ENCODE measurements at places on chromosomes 12 and 14. TPM values are rescaled to one million over a fixed set of nuclear protein-coding genes. Genes with fewer than 3 reads are reported as not detected.

The CLEC4A gene
- 1.0 TPM for total RNA-seq

The CLEC1B gene
- total RNA-seq = not detected

The SLC16A7 gene
- total RNA-seq = 35.0 TPM

The SRRM4 gene
- total RNA-seq = 51.2 TPM

The PZP gene
- total RNA-seq = 0.95 TPM

The HRK gene
- total RNA-seq = 5.8 TPM

The TGM1 gene
- total RNA-seq = 8.4 TPM

The ADGRD1 gene
- total RNA-seq = 7.5 TPM

The SLC25A47 gene
- not detected for total RNA-seq

The KRT3 gene
- not detected for total RNA-seq

The IRAK3 gene
- 4.6 TPM for total RNA-seq

The RERG gene
- total RNA-seq = 14.0 TPM

The OTX2 gene
- total RNA-seq = not detected

The GDF3 gene
- not detected for total RNA-seq

The GLIPR1L2 gene
- 5.2 TPM for total RNA-seq

The PTPRQ gene
- total RNA-seq = 1.6 TPM

The PMCH gene
- not detected for total RNA-seq

The LTBP2 gene
- 3.6 TPM for total RNA-seq

The OR10A7 gene
- not detected for total RNA-seq

The NPFF gene
- not detected for total RNA-seq

The C12orf50 gene
- 0.97 TPM for total RNA-seq

The TMPRSS12 gene
- total RNA-seq = not detected

The CRIP2 gene
- 144 TPM for total RNA-seq

The TAS2R50 gene
- 3.4 TPM for total RNA-seq

The DICER1 gene
- 66.0 TPM for total RNA-seq

The PTCSC3 gene
- not detected for total RNA-seq

The HOXC5 gene
- not detected for total RNA-seq

The FAM186B gene
- total RNA-seq = not detected

The MIP gene
- total RNA-seq = not detected

The CLEC4C gene
- not detected for total RNA-seq

The CCDC177 gene
- 7.7 TPM for total RNA-seq

The USP44 gene
- total RNA-seq = 2.5 TPM

The CCDC184 gene
- total RNA-seq = 36.3 TPM

The SYT1 gene
- 834 TPM for total RNA-seq

The DBX2 gene
- 4.2 TPM for total RNA-seq

The PIWIL1 gene
- not detected for total RNA-seq

The KMT2D gene
- 96.3 TPM for total RNA-seq

The HOXC12 gene
- total RNA-seq = not detected

The HSPA2 gene
- 179 TPM for total RNA-seq

The NUAK1 gene
- 135 TPM for total RNA-seq

The ACVRL1 gene
- 12.2 TPM for total RNA-seq

The INHBC gene
- not detected for total RNA-seq

The BEGAIN gene
- 37.6 TPM for total RNA-seq

The SERPINA3 gene
- 55.2 TPM for total RNA-seq

The NKX2-1 gene
- total RNA-seq = not detected

The POTEM gene
- total RNA-seq = not detected

The EFS gene
- total RNA-seq = 30.6 TPM

The PLEKHD1 gene
- total RNA-seq = 2.1 TPM

The ACOT6 gene
- 0.27 TPM for total RNA-seq

The RIPK3 gene
- 0.97 TPM for total RNA-seq

The SERPINA10 gene
- total RNA-seq = not detected

The RTN1 gene
- total RNA-seq = 1,040 TPM

The TEDC1 gene
- total RNA-seq = 17.7 TPM

The KLRK1 gene
- 0.31 TPM for total RNA-seq

The OR6C6 gene
- total RNA-seq = not detected

The CPNE6 gene
- 66.0 TPM for total RNA-seq

The MANSC1 gene
- 27.9 TPM for total RNA-seq

The TAS2R8 gene
- 2.2 TPM for total RNA-seq

Data from dorsolateral prefrontal cortex (tissue), 122 donors.